ENCODE measurements at places on chromosomes 5 and 9. TPM values are rescaled to one million over a fixed set of nuclear protein-coding genes. Genes with fewer than 3 reads are reported as not detected.

DNA sequence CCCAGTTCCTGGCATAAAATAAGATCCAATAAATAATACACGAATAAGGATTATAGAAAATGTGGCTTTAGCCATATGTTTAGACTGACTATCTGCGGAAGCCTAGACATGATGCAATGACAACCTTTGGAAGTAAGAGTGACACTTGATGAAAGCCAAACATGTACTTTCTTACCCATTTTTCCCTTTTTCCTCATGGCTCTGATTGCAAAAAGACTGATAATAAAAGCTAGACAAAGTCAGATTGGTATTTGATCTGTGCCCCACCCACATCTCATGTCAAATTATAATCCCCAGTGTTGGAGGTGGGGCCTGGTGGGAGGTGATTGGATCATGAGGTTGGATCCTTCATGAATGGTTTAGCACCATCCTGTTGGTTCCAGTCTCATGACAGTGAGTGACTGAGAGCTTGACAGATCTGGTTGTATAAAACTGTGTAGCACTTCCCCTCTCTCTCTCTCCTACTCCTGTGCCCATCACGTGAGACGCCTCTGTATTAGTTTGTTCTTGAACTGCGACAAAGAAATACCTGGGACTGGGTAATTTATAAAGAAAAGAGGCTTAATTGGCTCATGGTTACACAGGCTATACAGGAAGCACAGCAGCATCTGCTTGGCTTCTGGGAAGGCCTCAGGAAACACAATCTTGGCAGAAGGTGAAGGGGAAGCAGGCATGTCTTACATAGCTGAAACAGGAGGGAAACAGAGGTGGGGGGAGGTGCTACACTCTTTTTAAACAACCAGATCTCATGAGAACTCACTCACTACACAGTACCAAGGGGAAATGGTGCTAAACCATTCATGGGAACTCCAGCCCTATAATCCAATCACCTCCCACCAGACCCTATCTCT, 243.4 kb upstream of the PIK3R1 start:
- no peak for DNase-seq

Gene INSL4
- total RNA-seq = not detected

DNA sequence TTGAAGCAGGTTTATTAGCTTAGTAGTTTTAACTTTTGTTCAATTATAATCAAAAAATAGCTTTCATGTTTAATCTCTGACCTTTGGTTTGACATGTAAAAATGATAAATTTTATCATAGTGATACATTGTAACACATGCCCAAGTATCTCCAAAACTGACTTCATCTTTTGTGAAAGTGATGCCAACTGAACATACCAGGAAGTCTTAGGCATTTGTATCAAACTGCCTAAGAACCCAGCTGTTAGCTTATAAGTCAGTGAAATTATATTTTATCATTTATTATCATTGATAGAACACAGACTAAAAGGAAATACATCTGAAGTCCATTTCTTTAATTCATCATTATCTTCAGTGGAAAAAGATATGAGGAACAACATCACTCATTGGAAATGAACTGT, 39.1 kb downstream of the NIPBL start:
- DNase-seq = no peak

DNA sequence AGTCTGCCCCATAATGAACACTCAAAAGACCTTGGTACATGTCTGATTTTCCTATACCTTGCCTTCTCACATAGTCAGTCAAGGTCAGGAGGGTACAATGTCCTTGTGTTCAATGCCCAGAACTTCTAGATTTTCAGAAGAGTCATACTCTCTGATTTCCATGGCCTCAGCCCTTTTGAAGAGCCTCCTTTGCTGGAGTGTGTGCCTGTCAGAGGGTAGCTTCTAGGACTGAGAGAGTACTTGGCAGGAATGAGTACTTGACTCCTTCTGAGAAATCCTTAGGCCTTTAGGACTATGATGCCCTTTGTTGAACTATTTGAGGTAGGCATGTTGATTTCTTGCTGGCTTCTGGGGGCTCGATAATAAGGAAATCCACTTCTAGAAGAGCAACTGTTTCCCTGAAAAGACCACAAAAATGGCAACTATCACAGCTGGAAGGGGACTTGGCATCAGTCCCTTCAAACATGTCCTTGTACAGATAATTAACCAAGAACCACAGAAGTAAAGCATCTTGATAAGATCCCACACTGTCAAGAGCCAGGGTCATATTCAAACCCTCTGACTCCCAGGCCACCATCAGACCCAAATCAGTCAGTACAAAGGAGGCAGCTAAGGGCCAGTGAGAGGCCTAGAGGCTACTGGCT, 10.6 kb upstream of the MEGF9 start:
- no peak for DNase-seq

DNA sequence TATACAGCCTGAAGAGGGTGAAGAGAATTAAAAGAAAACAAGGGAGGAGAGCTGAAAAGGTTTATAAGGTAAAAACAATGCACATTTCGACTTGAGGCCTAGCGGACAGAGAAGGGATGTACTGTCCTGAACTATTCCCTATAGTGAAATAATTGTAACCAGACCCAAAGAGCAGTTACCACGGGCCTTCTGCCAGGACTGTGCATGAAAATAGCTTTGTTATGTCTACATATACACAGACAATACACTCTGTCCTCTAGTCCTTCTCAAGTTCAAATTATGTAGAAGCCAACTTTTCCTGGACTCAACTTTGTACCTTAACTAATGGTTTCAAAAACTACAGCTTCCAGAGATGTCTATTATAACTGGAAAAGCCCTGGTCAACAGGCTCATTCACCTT, 223.7 kb downstream of the PCSK5 start:
- no peak for DNase-seq

- DNase-seq = no peak
Observed at GRCh38 chr9:92895812-92896436, 18.1 kb upstream of the ZNF484 start.

DNA sequence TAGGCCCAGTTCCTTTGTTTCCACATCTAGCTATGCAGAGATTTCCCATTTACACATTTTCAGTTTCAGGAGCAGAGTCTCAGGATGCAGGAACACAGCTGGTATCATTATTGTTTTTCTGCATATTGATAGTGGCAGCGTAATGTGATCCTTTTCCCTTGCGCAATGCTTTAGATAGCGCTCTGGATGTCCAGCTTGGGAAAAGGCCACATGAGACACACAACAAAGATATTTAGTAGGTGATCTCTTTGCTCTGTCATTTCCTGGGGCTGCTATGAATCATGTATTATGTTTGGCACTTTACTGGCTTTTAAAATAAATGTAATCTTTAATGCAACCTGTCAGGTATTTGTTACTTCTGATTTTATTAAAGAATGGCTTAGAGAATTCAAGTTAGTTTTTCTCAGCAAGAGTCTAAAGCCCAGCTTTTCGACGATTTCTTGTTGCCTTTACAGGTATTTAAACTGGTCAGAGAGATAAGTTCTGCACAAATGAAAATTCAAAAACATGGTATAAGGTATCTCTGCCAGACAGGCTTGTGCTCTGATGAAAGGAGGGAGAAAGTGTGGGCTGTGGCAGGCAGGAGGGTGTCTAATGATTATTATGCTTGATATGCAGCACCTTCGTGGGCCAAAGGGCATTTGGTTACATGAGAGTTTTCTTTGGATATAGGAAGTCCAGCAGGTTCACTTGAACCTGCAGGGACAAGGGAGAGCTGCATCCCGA, 42.2 kb downstream of the PTTG1 start:
- no peak for DNase-seq

Data from transverse colon (tissue), 4 donors.